K562 (cell line): ENCODE measurements at places on chromosomes 6 and 20. TPM values are rescaled to one million over a fixed set of nuclear protein-coding genes. Genes with fewer than 3 reads are reported as not detected.

GRCh38 chr6:27297857-27298730 is 14.0 kb downstream of the POM121L2 start:
- DNase-seq = peak; percentile 94

DNA sequence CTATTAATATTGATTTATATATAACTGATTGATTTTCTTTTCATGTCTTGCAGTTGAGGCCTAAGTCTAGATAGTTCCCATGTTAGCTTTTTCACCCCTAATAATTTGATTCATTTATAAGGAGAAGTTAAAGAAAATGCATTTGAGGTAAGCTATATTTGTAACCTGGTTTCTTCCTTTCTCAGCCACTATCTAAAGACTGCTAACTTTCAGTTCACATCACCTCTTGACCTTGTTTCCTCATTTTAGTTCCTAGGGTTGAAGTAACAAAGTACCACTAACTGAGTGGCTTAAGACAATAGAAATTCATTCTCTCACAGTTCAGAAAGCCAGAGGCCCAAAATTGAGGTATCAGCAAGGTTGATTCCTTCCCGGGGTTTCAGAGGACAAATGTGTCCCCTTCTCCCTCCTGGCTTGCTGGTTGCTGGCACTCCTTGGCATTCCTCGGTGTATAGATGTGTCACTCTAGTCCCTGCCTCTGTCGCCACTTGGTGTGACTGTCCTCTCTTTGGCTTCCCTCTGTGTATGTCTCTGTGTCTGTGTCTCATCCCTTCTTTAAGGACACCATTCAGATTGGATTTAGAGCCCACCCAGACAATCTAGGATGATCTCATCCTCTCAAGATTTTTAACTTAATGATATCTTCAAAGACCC is 55.9 kb upstream of the C20orf144 start:
- no peak for DNase-seq

DNA sequence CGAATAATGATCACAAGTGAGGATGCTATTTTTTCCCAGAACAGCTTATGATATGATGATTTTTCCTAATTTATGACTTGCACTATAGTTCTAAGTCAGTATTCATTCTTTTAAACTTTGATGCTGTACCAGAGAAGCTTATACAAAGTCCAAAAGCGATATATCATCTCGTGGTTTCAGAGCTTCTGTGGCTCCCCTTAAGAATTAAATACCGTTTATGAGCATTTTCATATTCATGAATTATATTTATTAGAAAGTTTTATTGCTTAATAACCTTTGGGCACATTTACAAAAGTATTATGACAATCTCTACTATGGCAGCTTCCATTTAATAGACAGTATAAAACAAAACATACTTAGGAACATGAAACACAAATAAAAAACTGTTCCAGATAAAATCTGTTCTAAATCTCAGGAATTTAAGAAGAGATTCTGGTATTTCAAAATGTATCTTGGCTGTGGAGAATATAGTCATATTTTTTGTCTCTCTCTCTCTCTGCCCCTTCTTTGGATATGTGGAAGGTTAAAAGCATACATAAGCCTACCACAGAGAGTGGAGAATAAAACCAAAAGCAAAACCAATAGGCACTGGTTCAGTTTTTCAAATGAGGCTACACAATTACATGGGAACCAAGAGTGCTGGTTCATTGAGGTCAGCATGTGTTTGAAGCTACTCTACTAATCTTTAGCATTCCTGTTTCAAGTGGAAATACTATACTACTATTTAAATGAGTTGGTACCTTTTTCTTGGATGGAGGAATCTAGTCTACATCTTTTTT is 884.5 kb upstream of the GJE1 start:
- DNase-seq = no peak

- no peak for DNase-seq
Observed at GRCh38 chr6:70131528-70131927, 171.4 kb downstream of the COL9A1 start.

GRCh38 chr6:25279748-25280343 is 672 bp downstream of the CARMIL1 start:
- DNase-seq = peak; percentile 19

GRCh38 chr20:61135968-61136367 is 116.1 kb upstream of the CDH4 start:
- DNase-seq = no peak

DNA sequence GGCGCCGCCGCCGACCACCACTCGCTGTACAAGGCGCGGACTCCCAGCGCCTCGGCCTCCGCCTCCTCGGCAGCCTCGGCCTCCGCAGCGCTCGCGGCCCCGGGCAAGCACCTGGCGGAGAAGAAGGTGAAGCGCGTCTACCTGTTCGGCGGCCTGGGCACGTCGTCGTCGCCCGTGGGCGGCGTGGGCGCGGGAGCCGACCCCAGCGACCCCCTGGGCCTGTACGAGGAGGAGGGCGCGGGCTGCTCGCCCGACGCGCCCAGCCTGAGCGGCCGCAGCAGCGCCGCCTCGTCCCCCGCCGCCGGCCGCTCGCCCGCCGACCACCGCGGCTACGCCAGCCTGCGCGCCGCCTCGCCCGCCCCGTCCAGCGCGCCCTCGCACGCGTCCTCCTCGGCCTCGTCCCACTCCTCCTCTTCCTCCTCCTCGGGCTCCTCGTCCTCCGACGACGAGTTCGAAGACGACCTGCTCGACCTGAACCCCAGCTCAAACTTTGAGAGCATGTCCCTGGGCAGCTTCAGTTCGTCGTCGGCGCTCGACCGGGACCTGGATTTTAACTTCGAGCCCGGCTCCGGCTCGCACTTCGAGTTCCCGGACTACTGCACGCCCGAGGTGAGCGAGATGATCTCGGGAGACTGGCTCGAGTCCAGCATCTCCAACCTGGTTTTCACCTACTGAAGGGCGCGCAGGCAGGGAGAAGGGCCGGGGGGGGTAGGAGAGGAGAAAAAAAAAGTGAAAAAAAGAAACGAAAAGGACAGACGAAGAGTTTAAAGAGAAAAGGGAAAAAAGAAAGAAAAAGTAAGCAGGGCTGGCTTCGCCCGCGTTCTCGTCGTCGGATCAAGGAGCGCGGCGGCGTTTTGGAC is 2.0 kb downstream of the SOX4 start:
- no peak for DNase-seq

DNA sequence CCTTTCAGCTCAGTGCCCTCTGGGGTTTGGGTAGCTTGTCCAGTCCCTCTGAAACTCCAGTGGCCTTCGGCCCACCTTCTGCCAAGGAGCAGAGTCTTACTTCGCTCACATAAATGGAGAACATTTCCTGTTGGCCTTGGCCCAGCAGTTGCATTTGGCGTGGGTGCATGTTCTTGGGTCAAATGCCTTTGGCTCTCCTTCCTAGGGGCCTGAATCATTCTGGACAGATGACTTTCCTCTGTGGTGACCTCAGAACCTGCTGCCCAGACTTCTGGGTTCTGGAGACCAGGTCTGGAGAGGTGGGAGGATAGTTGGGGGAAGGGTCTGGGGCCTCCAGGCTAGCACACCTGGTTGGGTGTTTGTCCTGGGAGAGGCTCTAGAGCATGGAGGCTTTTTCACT is 29.3 kb downstream of the BCAS4 start:
- DNase-seq = no peak

GRCh38 chr6:43280234-43280633 is 17.8 kb upstream of the SLC22A7 start:
- DNase-seq = no peak

OR2B6 gene
- polyA plus RNA-seq = 11.7 and 15.2 TPM in 2 replicates

MEI4 gene
- not detected in 2 replicates for polyA plus RNA-seq

TASP1 gene
- polyA plus RNA-seq = 5.1 and 6.4 TPM in 2 replicates

KCNK5 gene
- 25.6 and 31.5 TPM in 2 replicates for polyA plus RNA-seq

RGS17 gene
- not detected in 2 replicates for polyA plus RNA-seq

TMEM170B gene
- 0.03 and 0.07 TPM in 2 replicates for polyA plus RNA-seq

DNA sequence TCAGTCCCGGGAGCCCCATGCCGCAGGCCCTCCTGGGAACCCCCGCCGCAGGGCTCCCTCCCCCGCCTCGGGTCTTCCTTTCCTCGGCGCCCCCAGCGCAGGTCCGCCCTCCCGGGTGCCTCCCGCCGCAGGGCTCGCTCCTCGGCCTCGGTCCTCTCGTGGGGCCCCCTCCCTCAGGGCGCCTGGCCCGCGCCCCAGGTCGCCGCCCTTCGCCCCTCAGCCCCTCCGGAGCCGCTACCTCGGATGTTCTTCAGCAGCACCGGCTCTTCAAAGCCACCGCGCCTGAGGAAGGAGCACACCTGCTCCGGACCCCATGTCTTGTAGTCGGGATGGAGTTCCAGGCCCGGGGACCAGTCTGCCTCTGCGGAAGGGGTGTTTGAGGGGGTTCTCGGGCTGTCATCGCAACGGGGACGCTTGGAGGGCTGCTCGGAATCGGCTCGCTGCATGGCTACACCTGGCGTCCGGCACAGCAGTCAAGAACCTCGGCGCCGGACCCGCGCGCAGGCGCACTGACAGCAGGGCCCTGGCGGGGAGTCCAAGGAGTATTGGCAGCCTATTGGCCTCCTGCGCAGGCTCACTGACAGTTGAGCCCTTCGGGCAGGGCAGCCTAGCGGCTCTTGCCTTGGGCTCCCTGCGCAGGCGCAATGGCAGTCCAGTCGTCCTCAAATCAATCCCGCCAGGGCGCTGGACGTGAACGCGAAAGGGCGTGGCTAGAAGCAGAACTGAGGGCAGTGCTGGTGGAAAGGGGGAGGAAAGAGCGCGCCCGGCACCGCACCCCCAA is at the start of gene SAMHD1:
SAMHD1 (minus strand) TSS at position 511 of the 781 bp plus-strand sequence; CDS start at position 446, 65 bp downstream.
- peak; percentile 100 for DNase-seq

- no peak for DNase-seq
Observed at GRCh38 chr20:33667245-33667675, 517 bp downstream of the ACTL10 start.

DNA sequence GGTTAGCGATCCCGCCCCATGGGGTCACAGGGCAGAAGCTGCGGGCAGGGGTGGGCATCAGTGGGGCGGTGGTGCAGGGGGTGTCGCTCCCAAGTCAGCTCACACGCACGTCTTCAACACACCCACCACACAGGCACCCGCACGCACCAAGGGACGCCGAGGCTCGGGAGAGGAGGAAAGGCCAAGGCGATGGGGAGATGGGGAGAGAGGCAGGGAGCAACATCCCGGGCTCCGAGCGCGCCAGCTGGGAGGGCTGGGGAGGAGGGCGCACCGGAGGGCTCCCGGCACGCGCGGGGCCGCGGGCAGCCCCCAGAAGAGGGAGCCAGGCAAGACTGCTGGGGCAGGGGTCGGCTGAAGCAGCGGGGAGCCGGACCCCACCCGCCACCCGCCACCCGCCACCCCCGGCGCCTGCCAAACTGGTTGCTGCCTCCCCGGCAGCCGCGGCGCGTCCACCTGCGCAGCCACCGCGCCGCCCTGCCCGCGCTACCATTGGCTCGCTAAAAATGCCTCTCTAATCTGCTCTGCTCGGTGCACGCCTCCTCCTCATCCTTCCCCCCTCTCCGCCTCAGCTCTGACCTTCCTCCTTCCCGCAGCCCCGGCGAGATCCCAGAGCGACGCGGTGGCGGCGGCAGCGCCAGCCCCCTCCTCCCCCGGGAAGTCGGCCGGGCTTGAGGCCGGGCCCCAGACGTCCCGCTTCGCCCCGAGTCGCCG is at the start of gene PACSIN1:
PACSIN1 (plus strand) TSS at position 546 of the 711 bp plus-strand sequence. CDS start 60,230 bp downstream, outside the sequence.
- peak; percentile 85 for DNase-seq

DNA sequence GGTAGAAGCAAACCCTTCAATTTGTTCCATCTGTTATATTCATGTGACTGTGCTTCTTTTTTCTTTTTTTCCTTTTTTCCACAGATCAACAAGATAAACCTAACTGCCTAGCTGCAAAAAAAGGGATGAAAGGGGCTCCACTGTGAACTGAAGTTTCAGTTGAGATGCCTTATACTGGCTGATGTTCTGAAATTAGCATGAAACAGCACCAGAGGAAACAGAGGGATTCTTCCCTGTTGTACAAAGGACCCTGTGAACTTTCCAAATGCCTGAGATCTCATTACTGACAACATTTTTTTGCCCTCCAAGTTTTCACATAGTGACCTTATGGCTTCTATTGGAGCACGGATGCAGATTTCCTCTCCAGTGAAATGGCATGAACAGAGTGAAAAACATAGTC is 302.7 kb upstream of the TFAP2D start:
- no peak for DNase-seq

HTR1E gene
- polyA plus RNA-seq = not detected in 2 replicates

DNA sequence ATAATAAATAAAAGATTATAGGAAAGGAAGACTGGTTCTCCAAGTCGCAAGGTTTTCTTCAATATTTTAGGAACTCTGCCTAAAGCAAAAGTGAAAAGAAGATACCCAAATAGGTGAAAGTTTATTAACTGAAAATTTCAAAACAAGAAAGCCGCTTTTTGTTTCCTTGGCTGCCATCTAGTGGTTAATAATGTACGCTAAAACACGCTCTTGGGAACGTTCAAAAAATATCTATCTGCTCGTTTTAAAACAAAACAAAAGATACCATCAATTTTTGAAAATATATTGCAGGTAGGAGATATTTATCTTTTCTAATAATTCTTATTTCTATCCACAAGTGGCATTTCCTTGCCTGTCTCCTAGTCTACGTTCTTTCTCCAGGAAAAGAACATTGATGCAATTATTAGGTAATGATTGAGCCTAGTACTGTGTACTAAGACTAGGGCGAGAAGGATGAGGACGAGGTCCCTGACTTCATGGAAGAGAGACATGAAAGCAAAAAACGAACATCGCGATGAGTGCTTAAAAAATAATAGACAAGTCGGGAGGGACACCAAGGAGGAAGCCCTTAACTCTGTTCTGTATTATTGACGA is 97.2 kb downstream of the SPTLC3 start:
- DNase-seq = peak; percentile 6

GRCh38 chr20:48453477-48454093 is 374.2 kb downstream of the PREX1 start:
- DNase-seq = no peak

SYCP2L gene
- 25.0 and 29.9 TPM in 2 replicates for polyA plus RNA-seq

- DNase-seq = peak; percentile 80
Observed at GRCh38 chr20:34824452-34824805, 1.0 kb downstream of the NCOA6 start.

DNA sequence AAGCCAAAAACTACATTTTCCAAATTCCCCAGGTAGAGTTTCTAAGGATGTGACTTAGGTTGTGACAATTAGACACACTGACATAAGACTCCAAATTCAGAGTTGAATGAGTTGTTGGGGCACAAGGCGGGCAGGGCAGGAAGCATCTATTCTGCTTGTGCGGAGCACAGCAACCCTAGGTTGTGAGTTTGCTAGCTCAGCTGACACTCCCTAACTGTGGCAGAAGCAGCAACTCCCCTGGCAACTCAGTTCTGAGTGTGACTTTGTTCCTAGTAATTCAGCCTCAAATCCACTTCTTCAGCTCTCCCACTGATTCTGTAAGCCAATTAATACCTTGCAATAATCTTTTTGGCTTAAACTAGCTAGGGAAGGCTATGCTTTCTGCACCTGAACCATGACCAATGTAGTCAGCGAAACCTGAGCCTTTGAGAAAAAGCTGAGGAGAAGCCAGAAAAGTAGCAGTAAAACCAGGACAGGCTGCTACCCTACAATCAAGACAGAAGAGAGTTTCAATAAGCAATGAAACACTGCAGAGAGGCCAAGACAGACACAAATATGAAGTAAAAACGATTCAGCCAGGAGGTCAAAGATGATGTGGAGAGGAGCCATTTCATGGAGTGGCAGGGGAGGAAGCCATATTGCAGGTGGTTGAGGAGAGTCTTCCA is 30.0 kb upstream of the PAQR8 start:
- DNase-seq = no peak

TMEM244 gene
- not detected in 2 replicates for polyA plus RNA-seq

DXO gene
- 31.9 and 35.1 TPM in 2 replicates for polyA plus RNA-seq

CPNE1 gene
- 56.0 and 65.2 TPM in 2 replicates for polyA plus RNA-seq
